ENCODE measurements at places on chromosomes 11 and 22.
A peak's percentile ranks its signal among the peaks of the same experiment; 100 is the strongest.

GRCh38 chr11:44532809-44533208 lies 32.7 kb upstream of the CD82 start:
- DNase-seq, result no peak

DNA sequence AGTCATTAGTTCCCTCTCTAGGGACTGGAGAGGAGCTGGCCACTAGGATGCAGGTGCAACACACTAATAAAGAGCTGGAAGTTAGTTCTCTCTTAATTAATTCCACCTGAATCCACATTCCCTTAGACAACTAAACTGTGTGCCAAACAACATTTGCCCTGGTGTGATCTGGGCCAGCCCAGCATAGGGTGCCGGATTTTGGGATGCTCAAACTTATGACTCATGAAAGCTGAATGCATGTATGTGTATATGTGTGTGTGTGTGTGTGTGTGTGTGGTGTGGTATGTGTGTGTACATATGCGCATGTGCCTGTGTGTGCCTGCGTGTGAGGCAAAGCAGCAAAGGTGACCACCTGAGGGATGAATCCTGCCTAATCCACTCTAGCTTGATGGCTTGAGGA lies 110.7 kb downstream of the EHF start:
- DNase-seq, result no peak

- DNase-seq, result peak; percentile 10
Measured at GRCh38 chr11:15073361-15074205, at the start of gene CALCB. Gene CALCB, plus strand, starts transcription at chr11:15073593. Its CDS starts 1,126 bp downstream, at chr11:15074719.

- DNase-seq, result no peak
Measured at GRCh38 chr11:128095466-128095981, 491.8 kb downstream of the ETS1 start.

DNA sequence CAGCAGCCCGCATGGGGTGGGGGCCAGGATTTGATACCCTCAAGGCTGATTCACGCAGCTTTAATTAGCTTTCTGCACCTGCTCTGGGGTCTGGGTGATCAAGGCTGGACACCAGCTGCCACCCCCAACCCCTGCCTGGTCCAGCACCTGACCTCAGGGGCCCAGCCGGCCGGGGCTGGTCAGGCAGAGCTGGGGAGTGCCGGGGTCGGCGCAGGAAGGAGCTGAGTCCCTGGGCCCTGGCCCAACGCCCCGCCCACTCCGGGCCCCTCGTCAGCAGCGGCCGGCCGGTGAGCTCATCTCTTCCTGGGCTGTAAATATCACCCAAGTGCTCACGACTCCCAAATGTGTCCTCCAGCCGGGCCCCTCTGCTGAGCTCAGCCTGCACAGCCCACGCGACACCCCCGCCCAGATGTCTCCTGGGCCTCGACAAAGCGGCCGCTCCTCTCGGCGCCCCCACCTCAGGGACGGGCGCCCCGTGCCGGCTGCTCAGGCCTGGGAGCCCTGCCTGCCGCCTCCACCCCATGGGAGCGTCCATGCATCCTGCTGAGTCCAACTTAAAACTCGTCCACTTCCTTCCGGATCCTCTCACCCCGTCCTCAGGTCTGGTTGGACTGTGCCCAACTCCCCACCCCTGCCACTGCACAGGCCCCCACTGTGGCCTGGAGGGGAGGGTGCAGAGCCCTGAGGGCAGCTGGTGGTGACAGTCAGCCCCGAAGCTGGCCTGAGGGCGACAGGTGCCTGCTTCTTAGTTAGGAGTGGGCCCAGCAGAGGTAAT lies 29.0 kb downstream of the RTN4R start:
- no peak for DNase-seq

DNA sequence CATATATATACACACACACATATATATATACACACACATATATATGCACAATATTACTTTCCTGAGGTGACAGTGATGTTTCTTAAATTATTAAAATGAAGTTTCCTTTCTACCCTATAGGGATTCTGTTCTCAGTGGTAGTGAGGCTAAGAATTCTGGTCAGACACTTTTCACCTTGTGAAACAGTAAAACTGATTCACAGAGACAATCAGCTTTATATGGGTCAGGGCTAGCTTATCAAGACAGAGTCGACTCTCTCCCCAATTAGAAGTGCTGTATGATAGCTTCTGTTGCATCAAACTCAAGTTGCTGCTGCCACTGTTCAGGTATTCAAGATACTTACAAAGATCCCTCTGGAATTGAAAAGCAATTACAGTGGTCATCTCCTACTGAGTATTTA lies 68.4 kb downstream of the ZBTB44 start:
- DNase-seq, result no peak

DNA sequence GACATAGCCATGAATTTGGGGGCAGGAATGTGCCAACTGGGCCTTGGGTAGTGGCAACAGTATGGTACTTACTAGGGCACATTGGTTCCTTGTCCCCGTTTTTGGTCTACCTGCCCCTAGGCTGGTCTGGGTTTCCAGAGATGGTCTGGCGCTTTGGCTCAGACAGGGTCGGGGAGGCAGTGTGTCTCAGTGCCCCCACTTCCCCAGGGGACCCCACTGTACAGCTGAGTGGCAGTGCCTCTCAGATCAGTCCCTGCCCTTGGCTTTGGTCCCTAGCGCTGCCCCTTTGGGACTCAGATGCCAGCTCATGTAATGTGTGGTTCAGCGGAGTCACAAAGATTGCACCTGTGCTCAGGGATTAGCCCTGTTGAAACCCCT lies 3.3 kb downstream of the RIC8A start:
- DNase-seq, result no peak

GRCh38 chr11:10637731-10638151 lies 55.8 kb downstream of the IRAG1 start:
- no peak for DNase-seq

DNA sequence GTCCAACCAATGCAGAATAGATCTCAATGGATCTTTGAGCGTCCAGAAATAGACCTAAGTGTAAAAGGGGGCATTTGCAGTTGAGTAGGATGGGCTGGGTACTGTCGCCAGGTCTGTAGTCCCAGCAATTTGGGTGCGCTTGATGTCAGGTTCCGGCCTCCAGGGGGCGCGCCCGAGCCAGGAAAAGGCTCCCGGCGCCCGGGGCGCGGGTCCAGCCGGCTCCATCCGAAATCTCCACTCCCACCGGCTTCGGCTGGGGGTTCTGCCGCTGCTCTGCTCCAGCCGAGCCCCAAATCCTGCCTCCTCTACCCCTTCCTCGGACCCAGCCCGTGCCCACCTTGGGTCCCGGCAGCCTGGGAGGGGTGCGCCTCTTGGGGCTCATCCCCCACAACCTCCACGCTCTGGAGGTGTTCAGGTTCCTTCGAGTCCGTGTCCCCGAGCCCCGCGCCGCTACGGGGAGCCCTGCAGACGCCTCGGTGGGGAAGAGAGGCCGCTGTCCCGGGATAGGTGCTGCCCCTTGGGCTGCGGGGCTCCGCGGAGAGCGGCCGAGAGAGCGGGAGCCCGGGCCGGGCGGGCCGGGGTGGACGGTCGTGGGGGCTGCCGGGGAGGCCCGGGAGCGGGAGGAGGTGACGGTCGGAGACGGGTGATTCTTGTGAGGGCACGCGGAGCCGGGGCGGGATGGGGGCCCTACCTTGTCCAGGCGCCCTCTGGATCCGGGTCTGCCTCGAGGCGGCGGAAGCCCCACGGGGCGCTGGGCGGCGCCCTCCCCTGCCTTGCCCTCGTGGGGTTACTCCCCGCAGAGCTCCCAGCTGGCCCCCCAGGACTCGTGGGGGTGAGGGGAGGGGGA lies 13.0 kb upstream of the CYB5R3 start:
- DNase-seq, result peak; percentile 76

DNA sequence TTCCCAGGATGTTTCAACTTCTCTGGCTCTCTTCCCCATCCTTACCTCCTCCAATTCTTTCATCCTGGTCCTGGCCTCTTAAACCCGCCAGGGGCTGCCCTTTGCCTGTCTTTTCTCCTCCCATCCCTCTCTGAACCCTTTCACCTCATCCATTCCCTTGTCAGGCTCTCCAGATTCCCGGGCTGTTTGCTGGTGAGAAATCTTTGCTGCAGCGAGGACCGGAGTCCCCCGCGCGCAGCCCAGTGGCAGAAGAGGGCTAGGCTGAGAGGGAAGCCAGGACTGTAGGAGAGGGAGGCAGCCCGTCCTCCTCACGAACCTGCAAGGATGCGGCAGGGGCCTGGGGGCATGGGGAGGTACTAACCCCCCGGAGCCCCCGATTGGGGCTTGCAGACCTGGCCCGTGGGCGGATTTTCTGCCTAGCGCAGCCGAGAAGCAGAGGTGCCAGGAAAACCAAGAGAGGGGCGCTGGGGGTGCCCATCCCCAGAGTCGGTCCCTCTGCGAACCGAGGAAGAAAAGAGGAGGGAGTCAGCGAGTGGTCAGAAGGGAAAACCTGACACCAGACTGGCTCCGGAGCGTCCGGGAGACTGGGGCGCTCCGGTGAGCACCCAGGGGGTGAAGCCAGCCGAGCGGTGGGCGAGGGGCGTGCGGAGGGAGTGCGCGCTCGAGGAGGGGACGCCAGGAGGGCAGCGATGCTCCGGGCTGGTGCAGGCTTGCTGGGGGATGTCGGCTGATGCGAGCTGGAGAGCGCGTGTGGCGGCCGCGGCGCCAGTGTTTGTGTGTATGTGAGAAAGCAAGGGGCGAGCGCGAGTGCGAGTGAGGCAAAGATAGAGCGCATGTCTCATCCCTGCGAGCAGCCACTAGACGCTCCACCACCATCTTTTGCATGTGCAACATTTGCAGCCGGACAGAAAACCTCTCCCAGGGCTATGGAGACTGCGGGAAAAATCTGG lies at the start of gene GRIA4:
TSS of gene GRIA4 (plus strand) at position 242 of the 950 bp plus-strand sequence. CDS start 925 bp downstream, outside the sequence.
- no peak for DNase-seq

GRCh38 chr11:47950396-47950795 lies 30.0 kb upstream of the PTPRJ start:
- peak; percentile 45 for DNase-seq

- no peak for DNase-seq
Measured at GRCh38 chr22:37456346-37456745, 29.1 kb upstream of the ELFN2 start.

DNA sequence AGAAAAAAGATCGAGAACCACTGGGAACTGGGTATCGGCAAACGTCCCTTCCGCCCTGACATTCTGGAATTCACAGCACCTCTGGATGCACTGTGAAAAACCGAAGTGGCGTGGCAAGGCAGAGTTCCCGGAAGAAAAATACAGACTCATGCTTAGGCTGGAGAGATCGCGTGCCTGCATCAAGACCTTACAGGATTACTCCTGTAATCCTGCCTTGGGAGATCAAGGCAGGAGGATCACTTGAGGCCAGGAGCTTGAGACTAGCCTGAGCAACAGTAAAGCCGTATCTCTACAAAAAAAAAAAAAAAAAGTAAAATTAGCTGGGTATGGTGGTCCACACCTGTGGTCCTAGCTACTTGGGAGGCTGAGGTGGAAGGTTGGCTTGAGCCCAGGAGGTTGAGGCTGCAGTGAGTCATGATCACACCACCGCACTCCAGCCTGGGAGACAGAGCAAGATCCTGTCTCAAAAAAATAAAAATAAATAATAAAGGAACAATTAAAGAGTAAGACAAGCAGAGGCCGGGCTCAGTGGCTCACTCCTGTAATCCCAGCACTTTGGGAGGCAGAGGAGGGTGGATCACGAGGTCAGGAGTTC lies 19.9 kb upstream of the TEF start:
- DNase-seq, result no peak

GRCh38 chr22:49825944-49826602 lies 1.6 kb downstream of the BRD1 start:
- DNase-seq, result peak; percentile 60

- DNase-seq, result no peak
Measured at GRCh38 chr11:134640971-134641968, 229.2 kb upstream of the B3GAT1 start.

DNA sequence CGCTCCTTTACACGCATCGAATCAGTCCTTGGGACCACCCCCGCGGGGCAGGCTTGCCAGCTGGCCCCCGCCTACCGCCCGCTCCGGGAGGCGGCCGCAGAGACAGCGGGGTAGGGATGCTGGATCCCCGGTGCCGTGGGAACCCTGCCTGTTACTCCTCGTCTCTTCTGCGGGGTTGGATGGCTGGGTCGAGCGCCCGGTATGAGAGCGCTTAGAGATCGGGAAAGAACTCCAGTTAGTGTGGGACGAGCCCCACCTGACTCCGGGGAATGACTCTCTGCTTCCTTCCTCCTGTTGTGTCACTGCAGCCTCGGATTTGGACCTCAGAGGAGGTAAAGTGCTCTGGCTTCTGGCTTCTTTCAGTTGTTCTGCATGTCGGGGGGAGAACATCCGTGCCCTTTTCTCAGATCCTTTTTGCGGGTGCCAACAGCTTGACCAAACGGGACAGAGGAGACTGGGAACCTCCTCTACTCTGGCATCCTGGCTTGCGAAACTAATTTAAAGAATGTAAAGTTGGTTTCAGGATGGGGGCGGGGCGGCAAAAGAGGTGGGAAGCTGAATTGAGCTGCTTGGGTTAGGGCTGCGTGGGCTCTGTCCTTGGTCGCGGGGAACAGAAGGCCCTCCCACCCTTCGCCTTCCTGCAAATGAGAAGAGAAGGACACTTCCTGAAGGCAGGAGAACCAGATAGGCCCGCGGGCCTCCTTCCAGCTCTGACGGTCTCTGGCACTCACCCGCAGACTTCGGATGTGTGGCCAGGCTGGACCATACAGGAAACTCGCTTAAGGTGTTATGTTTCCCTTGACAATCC lies 938 bp downstream of the LAYN start:
- DNase-seq, result no peak

DNA sequence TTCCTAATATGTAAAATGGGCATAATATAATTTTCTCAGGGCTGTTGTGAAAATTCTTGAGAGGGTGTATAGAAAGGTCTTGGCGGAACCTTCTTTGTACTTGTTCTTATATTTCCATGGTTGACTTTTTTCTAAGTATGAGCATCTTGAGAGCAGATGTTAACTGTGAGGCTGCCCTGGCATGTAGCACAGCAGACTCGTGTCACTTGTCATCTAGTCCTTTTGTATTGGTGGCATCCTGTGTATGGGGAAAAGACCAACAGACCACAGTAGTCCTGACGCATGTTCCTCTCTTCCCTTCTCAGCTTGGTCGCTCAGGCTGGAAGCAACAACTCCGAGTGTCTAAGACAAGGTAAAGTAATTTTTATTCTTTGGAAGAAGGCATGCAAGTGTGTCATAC lies 153.8 kb upstream of the ZBED5 start:
- no peak for DNase-seq

DNA sequence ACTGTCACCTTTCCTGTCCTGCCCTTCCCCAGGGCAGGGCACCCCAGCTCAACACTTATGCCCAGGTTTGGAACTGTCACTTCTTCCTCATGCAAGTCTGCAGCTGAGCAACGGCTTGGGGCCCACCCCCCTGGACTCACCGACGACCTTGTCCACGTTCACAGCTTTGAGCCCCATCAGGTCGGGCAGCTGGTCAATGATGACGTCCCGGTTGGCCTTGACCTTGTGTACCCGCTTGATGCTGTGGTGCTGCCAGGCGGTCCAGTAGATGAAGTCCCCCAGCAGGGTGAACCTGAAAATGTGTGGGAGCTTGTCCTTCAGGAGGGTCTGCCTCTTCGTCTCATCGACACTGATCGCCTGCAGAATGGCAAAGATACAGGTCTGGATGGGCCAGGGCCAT lies 135.0 kb downstream of the CRYBB2 start:
- no peak for DNase-seq

GRCh38 chr11:111908639-111909305 lies 2.8 kb downstream of the CRYAB start:
- no peak for DNase-seq
